ENCODE measurements at places on chromosomes 5 and 9.

- no peak for DNase-seq
Measured at GRCh38 chr5:37867654-37868053, 27.8 kb upstream of the GDNF start.

GRCh38 chr9:115068031-115068430 lies 49.9 kb downstream of the TNC start:
- DNase-seq = no peak

GRCh38 chr9:21770871-21771560 lies 31.4 kb upstream of the MTAP start:
- DNase-seq = no peak

GRCh38 chr5:102718819-102719218 lies 36.3 kb upstream of the PAM start:
- DNase-seq = no peak

DNA sequence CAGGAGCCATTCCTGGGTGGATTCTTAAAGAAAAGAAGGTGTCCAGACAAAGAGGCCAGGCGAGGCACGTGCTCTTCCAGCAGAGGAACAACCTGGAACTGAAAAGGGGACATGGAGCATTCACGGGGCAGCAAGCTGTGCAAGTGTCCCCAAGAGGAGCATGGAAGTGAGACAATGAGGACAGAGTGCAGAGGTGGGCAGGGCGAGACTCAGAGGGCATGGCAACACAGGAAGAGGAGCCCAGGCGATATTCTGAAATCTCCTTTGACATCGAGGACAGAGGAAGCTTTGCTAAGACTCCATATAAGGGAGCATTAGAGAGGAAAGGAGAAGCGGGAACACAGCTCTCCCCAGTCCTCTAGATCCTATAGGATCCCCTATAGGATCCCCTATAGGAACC lies 29.4 kb upstream of the SPATA31E1 start:
- no peak for DNase-seq

GRCh38 chr9:91777292-91777830 lies 172.7 kb downstream of the ROR2 start:
- DNase-seq = no peak

- no peak for DNase-seq
Measured at GRCh38 chr5:115429345-115429940, 115.1 kb downstream of the FEM1C start.

DNA sequence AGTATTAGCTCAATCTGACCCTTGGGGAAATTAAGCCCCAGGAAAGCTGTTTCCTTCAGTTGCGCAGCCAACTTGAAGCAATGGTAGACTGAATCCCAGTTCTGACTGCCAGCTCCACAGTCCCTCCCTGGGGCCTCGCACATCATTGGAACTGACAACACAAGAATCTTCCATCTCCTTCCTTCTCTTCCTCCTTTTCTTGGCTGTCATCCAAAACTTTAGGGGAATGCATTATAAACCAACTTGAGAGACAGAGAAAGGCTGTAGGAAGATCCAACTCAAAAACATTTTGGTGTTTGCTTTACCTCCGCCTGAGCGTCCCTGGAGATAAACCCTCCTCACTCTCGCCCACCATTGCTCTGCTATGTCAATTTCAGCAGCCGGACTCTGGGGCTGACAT lies 16.6 kb downstream of the KCNIP1 start:
- DNase-seq = no peak

- no peak for DNase-seq
Measured at GRCh38 chr9:36078051-36078450, 41.3 kb downstream of the RECK start.

DNA sequence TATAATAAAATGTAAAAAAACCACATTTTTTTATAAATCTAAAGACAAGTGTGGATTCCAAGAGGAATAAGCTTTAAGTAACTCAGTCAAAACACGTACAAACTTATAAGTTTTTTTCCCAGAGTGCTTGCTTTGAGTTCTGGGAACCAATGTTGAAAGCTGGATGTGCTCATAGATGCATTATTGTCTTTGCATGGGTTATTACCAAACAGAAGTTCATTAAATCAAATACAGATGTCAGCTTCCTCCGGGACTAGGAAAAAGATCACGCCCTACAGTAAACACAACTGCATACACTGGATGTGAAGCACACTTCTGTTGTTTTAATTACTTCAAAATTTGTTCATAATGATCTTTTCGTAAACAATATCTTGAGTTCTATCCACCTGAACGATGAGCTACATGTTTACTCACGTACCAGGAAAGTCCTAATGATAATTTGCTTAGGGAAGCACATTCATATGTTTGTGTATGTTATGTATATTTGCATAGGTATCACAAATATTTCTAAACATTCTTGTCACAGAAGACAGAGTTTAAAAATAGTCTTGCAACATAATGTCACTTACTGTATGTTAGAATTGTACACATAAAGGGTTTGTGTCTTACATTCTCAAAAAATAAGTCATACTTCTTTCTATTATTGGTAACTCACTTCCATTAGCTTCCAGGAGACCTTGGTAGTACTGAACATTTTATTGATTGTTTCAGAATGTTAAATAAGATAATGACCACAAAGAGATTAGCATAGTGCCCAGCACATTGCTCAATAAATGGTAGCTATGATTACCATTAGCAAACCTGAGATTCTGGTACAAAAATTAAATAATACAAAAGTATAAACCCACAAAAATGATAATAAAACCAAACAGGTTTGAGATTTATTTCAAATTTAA lies 427.4 kb downstream of the CETN3 start:
- DNase-seq = no peak
